ENCODE measurements at places on chromosomes 3 and 15. TPM values are rescaled to one million over a fixed set of nuclear protein-coding genes. Genes with fewer than 3 reads are reported as not detected.

DNA sequence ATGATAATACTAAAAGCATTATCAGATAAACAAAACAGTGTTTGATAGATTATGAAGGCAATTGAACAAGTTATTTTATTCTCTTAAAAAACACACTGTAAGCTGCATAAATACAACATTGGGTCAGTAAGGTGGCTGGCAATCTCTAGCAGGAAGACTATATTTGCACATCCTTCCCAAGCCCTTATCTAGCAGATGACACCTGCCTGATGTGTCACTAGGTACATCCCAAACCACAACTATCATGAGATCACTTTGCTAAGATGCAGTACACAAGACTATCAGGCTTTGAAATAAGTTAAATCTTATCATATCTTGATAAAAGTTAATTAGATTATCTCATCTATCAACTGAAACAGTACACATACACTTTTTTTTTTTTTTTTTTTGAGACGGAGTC is 417.4 kb downstream of the MECOM start:
- no peak for DNase-seq

- no peak for DNase-seq
Observed at GRCh38 chr3:32125012-32125411, 18.6 kb downstream of the GPD1L start.

- peak; percentile 79 for DNase-seq
Observed at GRCh38 chr15:90934256-90934948, 683 bp upstream of the UNC45A start.

DNA sequence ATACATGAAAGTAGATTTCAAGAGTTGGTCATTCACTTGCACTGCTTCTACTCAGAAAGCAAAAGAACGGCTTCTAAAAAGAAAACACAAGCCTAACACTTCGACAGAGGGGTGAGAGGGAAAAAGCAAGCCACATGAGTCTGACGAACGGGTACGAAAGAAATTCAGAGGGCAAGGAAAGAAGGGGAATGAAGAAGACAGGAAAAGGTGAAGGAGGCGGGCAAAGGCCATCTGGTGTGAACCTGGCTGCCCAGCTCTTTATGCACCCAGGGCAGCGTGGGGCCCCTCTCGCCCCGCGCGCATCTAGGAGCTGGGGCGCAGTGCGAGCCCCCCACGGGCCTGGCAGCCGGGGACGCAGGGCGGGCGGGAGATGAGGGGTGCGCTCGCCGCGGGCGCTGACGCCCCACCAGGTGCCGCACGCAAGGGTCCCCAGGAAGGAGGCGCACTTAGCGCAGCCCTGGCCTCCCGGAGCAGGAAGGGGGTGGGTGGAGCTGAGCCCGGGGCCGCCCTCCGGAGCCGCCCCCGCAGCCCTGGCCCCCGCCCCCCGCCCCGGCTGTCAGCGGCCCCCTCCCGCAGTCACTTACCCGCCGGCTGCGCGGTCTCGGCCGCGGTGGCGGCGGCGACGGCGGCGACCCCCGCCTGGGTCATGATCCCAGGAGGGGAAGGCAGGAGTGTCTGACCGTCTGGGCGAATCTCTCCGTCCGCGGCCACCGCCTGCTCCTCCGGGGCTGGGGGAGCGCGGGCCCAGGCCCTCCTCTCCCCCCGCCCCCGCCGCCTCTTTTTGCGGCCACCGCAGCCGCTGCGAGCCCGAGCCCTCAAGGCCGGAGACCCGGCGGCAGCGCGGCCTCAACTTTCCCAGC is at the start of gene USF3:
Gene USF3 (minus strand): TSS at position 857 of the 860 bp plus-strand sequence. CDS start 21,764 bp downstream, outside the sequence.
- peak; percentile 93 for DNase-seq

GRCh38 chr15:95988574-95988887 is 342.0 kb upstream of the NR2F2 start:
- no peak for DNase-seq

The HDC gene
- total RNA-seq = 9.5 TPM

DNA sequence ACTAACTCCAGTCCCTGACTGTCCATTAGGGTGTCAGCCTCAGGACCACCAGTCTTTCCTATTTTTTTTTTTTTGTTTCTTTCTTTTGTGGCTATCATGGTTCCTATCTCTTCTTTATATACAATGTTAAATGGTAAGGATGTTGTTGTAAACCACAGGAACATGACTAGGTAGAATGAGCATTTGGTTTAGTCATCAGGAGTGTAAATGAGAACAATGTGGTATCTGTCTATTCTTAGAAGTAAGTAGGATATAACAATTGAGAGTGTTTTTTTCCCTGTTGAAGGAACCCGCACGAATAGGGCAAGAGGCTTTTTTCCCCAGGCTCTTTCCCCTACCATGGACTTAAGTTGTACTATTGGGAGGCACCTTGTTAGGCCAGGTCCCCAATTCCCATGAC is 880.3 kb upstream of the GBE1 start:
- no peak for DNase-seq

GRCh38 chr3:171994646-171995428 is 44.5 kb upstream of the FNDC3B start:
- no peak for DNase-seq

DNA sequence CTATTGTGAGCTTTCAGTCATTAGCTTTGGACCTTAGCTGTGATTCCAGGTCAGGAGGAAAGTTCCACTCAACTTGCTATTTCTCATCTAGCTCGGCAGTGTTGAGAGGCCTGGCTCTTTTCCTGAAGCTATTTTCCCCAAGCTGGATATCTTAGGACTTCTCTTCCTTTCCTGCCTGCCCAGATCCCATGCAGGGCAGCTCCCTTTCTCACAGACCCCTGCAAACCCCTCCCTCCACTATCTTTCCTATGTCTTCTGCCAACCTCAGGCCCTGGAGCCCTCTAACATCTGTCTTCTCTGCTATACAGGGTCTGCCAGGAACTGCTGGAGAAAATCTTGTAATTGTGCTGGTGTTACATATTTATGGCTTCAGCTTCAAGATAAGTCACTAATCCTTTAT is 49.6 kb downstream of the SH3GL3 start:
- no peak for DNase-seq

DNA sequence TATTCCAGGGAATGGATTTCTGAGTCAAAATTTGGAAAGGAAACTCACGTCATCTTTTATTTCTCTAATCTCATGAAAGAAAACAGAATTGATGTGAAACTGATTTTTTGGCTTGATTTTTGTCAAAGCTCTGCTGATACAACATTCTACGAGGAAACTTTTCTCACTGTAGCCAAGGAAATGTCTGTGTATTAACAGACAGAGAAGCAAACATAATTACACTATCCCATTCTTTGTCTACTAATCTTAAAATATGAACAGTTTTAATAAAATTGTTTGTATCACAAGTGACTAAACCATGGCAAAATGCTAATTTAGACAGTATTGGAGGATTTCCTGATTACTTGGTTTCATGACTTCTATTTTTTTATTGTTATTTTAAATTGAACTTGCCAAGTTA is 1437.0 kb downstream of the OTOL1 start:
- DNase-seq = no peak

- DNase-seq = no peak
Observed at GRCh38 chr3:146542179-146542578, 2.2 kb downstream of the PLSCR1 start.

GRCh38 chr3:52318186-52318816 is 2.2 kb downstream of the DNAH1 start:
- DNase-seq = no peak

GRCh38 chr15:70121624-70122302 is 24.0 kb upstream of the TLE3 start:
- DNase-seq = no peak

DNA sequence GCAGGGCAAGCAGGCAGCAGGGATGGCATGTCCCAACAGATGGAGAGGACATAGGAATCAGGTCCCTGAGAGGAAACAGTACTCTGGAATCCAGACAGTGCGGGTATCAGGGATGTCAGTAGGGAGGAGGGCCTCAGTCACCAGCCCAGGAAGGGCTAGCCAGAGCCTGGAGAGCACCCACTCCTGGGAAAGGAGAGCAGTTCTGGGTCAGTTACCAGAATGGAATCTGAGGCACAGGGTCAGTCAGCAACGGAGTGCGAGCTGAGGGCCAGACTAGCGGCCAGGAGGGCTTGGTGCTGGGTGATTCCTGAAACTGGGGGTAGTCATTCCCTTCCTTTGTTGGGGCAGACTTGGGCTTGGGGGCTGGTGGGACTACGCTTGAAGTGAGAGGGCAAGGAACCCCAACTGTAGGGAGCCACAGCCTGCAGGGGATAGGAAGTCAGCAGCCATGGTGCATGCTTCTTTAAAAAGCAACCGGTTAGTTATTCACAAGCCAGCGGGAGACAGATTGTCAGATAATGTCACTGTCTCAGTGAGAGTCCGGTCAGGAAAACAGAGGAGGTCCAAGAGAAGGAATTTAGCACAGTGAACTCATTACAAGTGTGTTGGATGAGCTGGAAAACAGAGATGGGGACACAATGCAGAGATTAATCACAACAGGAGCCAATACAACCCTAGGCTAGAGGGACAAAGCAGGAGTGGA is 27.9 kb downstream of the PLA1A start:
- DNase-seq = no peak

DNA sequence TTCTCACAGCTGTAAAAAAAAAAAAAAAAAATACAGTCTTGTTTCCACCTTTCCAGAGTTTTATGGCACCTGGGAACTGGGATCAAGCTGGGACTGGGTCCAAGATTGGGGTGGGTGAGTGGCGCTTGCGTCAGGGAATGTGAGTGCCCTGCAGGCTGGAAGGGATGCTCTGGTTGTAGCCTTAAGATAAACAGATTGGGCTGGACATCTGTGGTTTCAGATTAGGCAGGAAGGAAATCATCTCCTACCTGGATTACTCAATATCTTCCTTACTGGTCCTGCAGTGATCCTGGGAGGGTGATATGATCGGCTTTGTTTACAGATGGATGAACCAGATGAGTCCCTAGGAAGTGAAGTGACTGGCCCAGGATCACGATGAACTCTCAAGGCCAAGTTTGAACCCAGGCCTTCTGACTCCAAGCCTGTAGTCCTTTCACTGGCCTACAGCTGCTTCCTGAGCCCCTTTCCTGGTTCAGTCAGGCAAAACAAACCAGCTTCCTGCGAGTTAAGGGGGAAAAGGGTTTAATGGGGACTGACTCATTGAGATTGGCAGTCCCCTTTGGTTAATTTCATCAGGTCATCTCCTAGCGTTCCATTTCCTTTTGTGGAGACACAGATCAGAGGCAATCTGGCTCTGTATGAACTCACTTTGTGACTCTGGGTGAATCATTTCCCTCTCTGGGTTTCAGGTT is 179.8 kb downstream of the THSD4 start:
- DNase-seq = no peak

DNA sequence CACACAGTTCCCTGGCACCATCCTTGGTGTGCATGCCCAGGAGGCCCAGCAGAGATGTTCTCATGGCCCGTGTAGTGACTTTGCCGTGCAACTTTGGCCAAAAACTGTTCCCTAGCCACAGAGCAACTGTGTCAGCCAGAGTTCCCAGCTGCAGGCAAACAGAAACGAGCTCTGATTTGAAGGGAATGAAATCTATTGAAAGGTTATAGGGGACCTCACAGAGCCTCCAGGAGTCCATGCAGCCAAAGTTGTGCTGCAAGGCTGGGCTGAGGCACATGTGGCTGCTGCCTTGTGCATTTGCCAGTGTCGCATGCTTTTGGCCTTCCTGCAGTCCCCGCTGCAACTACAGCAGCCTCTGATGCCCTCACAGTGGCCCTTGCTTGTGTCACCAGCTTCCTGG is 70.5 kb downstream of the PLXNA1 start:
- no peak for DNase-seq

The AADACL2 gene
- total RNA-seq = not detected

- no peak for DNase-seq
Observed at GRCh38 chr15:101451846-101452245, 37.7 kb downstream of the PCSK6 start.

- DNase-seq = peak; percentile 42
Observed at GRCh38 chr3:196207159-196207832, 3.9 kb downstream of the ZDHHC19 start.

DNA sequence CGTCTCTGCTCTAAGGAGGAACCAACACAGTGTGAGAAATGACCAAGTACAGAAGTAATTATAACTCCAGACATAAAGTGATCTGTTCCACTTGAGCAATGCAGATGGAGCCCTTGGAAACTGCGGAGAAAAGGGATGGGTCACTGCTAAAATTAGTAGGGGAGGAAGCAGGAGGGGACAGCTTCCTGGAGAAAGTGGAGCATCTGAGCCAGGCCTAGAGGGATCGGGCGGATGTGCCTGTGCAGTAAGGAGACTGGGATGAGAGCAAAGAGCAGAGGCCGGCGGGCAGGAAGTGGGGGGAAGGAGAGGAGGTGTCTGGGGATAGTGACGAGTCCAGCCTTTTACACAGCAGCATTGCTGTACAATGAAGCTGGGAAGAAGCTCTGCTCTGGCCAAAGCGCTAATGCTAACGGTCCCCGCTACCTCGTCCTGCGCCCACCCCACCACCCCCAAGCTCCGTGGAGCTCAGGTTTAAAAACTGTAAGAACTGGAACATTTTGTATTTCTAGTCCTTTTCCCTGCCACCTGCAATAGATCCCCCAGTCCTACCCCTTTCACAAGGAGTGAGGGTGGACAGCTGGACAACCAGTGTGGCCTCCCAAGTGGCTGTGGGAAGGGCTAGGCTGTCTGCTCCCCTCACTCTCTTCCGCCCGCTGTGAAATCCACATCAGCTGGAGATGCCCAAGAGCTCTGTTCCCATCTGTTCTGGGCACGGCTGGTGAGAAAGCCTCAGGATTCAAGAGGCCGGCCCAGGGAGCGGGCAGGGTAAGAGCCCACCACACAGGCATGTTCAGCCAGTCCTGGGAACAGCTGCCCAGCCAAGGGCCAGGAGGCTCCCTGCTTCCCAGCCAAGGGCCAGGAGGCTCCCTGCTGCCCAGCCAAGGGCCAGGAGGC is 53.0 kb upstream of the HES1 start:
- no peak for DNase-seq

- peak; percentile 59 for DNase-seq
Observed at GRCh38 chr3:132034486-132035464, at the start of gene CPNE4. Gene CPNE4 (minus strand): TSS chr3:132035014.

DNA sequence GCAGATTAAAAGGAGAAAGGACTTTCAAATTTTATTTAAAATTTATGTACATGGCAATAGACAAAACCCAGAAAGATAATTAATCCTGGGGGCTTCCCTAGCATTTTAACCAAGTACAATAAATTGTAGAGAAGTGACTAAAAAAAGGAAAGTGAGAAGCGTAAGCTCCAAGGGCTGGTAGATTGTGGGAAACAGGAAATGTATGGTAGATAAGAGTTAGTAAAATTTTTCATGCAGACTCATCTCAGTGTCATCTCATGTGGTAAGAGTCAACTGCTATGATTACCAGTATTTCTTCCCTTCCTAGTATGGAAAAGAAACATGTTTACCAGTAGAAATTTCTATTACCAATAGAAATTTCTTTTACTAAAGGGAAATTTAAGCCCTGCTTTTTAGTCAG is 464.3 kb upstream of the AGTR1 start:
- no peak for DNase-seq

- DNase-seq = no peak
Observed at GRCh38 chr3:29552051-29552450, 271.2 kb downstream of the RBMS3 start.
